GM04503 (cell line): ENCODE measurements at places on chromosomes 12 and 14.

- no peak for DNase-seq
These were observed 2.1 kb downstream of the PLD4 start for GRCh38 chr14:104926619-104927431.

DNA sequence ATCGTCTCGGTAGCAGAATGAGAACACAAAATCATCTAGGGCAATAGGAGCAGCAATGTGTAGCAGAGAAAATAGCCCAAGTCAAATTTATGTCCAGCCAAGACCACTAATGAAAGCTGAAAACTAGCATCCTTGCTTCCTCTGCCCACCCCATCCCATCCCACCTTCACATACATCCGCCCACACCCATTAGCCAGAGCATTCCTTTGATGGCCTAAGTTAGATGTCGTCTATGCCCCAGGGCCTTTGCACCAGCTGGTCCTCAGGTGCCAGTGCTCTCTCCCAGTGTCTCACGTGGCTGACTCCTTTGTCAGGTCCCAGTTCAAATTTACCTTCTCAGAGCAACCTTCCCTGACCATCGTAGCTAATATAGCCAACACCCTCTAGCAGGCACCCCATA lies 17.8 kb upstream of the PPP2R5C start:
- DNase-seq = no peak

GRCh38 chr12:45913631-45914030 lies 76.7 kb downstream of the SCAF11 start:
- no peak for DNase-seq

- DNase-seq = no peak
These were observed 933.8 kb downstream of the TMEM121 start for GRCh38 chr14:106459971-106460730.

DNA sequence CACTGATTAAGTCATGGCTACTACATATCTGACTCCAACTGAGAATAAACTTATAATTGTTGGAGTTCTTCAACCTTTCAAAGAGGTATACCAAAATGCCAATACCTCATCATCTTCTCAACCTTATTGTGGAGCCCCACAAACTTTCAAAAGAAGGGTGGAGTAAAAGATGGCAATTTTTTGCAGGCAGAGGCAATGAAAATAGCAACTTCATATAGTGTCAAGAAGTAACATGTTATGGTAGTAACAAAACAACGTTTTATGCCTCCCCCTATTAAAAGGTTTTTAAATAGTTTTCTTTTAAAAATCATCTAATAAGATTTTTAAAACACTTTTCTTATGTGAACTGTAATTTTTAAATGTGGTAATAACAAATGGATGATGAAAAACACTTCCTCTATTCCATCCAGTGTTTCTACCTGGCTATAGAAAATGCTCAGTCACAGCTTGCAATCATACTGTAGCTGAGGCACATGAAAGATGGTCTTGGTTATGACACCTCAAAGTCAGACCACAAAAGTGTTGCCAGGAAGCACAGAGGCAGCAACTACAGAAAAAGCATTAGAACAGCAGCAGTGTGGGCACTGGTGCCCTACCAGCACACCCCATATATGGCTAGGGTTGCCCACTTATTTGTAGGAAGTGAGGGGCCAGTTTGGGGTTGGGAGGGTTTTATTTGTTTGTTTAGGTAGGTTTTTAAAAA lies 7.0 kb downstream of the PPP1R12A start:
- no peak for DNase-seq

DNA sequence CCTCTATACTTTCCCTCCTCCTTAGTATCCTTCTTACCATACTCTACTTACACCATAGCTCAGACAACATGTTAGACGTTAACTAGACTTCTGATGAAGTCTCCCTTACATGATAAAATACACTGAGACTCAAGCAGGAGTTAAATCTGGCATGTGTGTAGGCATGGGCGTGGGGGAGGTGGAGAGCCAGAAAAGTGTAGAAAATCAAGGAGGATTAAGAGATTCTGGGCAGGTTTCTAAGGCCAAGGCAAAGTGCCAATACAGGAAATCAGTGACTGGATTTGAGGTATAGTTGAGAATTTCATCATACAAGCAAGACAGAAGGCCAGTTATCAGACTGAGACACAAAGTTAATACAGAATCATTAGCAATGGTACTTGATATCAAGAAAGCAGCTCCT lies 37.4 kb downstream of the EPS8 start:
- no peak for DNase-seq

DNA sequence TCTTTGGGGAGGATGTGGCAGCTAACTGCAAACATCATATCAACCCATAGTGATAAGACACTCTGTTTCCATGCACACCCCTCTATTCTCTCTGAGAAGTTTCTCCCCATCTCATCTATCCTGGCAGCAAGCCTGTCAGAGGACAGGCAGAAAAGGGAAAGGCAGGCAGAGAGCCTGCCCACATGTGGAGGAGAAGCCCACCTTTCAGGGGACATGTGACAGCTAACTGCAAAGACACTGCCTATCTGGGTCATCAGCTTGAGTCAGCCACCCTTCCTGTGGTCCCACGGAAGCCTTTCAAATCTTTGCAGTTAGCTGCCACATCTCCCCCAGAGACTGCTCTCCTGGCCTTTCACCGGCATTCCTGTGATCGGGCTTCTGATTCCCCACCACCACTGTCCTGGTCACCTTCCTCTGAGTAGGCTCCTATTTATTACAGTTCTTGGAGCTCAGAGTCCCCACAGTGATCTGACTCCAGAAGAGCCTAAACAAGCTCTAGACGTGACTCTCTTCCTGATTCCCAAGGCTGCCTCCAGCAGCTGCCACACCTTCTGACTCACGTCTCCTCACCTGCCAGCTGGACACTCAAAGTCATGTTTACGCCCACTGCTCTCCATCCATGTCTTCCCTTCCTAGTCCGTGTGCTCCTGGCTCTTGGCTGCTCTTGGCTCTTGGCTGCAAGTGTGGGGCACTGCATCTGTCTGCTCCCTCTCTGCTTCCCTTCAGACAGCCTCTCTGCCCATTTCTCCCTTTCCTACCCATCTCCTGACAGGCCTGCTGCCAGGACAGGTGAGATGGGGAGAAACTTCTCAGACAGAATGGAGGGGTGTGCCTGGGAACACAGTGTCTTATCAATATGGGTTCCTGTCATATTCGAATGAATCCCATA lies 7.5 kb upstream of the KRT1 start:
- no peak for DNase-seq

DNA sequence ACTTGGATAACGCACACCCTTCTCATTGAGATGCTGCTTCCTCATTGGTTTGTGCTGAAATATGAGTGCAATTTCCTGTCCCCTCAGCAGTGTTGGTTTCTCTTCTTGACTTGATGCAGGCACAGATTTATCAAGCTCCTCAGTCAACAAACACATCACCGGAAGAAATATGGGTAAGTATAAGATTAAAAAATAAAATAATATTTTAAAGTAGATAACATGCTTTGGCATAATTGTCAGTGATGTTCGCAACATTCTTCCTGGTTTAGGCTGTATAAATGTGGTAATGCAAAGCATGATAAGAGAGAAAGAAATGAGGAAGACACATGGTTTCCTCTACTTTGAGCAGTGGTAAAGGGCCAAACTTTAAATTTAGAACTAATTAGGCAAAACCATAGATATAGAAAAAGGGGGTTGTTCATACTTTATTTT lies at the start of gene GPR65:
Gene GPR65 (plus strand): TSS at position 86 of the 432 bp plus-strand sequence. CDS start 5,713 bp downstream, outside the sequence.
- no peak for DNase-seq

GRCh38 chr12:26157001-26157400 lies 32.2 kb upstream of the BHLHE41 start:
- DNase-seq = no peak

DNA sequence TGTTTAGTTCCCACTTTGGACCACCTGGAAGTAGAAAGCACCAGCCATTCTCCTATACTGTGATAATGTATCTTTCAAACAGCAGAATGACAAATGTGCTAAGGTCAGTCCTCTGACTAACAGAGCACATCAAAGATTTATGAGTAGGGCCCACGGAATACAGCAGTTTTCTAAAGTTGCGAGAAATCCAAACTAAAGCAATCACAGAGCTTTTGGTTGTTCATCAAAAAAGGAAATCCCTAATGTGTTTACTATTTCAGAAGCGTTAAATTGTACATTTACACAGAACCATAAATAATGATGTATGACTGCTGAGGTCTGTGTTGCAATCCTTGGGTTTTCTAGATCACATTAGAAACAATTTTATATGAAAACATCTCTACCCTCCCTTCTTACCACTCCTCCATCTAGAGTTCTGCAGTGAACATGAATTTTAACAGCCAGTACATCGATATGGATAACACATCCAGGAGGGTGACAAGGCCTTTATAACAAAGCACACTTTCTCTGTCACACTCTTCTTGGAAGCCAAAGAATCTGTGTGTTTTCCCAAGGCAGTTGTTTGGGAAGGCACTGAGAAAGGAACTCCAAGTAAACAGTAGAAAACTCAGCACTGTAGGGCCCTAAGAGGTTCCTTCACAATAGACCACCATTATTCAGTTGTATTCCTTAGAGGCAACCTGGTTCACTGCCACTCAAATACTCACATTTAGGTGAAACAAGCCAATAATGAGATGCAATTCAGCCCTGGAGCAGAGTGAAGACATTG lies 7.3 kb downstream of the KITLG start:
- DNase-seq = no peak

DNA sequence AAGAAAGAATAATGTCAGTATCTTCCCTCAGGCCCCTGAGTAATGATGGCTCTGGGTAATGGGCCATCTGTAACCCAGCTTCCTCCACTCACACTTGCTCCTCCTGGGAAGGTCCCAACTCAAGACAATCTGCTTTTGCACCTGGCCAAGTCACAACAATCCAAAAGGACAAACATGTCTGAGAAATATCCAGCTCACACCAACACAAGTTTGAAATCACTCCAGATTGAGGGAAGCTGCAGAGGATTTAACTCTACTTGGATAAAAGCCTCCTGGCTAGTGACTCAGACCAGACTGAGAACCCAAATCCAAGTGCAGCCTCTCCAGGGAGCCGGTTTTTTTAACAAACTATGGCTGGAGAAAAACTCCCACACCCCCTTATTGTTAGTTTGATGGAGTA lies 34.2 kb downstream of the RTRAF start:
- DNase-seq = peak; percentile 65

GRCh38 chr14:65224799-65225198 lies 122.5 kb upstream of the MAX start:
- DNase-seq = no peak

DNA sequence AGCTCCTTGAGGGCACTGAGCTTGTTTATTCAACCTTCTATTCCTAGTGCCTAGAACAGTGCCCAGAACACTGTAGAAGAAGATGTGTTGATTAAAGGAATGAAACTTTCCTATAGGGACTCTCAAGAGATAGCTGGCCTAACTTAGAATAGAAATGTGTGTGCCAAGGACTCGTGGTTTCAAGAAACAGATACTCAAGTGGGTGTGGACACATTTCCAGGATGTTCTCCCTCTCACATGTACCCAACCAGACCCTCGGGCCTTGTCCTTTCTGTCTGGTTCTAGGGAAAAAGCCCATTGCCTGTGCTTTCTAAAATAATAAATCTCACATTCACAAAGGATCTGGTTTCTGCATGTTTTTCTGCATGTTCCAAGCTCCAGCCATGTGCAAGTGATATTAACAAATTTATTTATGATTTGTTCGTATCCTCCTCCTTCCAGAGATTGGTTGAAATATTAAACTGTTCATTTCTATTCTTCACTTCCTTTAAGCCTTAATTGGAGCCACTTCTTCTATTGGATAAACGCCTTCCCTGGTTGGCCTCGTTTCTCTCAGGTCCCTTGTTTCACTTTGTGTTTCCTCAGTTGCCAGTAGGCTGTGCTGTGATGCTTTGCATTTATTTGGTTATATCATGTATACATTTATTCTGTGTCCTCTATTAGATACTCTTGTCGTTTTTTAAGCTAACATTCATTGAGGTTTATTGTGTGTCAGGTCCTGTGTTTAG lies 89.8 kb downstream of the CRADD start:
- no peak for DNase-seq

GRCh38 chr12:6358881-6359280 lies 16.5 kb downstream of the SCNN1A start:
- no peak for DNase-seq

DNA sequence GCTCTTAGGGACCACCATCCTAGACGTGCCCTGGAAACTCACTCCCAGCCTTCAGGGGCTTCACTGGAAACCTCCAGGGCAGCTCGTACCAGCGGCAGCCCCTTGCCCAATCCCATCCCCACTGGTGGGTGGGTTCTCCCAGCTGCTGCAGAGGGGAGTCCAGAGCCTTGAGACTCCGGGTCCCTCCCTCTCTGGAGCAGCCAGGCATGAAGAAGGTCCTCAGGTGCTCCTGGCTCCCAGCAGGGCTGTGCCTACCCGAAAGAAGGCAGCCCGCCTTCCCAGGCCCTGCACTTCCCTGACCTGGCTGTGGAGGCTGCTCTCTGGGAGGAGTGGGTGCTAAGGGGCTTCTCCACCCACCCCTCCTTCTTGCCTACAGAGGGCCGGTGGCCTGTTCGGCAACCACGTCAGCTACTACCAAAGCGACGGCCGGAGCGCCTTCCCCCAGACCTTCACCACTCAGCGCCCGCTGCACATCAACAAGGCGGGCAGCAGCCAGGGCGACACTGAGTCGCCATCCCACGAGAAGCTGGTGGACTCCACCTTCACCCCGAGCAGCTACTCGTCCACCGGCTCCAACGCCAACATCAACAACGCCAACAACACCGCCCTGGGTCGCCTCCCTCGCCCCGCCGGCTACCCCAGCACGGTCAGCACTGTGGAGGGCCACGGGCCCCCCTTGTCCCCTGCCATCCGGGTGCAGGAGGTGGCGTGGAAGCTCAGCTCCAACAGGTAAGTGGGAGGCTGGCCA lies 115.5 kb upstream of the FKBP4 start:
- DNase-seq = no peak

DNA sequence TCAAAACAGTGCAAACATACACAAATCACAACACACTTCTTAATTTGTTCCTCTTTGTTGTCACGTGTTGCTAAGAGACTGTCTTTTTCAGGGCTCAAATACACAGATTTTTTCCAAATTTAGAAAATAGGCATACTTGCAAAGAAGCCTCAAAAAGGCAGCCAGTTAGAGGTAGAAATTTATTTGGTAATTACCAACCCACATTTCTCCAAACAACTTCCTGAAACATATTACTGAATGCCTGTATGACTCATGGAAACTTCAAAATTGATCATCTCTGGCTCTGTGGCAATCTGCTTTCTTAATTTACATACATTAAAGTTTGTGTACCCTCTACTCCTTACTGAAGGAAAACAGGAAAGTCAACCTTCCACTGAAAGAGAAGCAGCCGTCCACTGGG lies 36.4 kb downstream of the PPM1H start:
- DNase-seq = no peak

- DNase-seq = peak; percentile 76
These were observed 70.2 kb downstream of the ETV6 start for GRCh38 chr12:11719678-11720099.
